ENCODE measurements at places on chromosomes 13 and 19.

- DNase-seq, result no peak
Observed at GRCh38 chr13:80469105-80469852, 128.4 kb upstream of the SPRY2 start.

DNA sequence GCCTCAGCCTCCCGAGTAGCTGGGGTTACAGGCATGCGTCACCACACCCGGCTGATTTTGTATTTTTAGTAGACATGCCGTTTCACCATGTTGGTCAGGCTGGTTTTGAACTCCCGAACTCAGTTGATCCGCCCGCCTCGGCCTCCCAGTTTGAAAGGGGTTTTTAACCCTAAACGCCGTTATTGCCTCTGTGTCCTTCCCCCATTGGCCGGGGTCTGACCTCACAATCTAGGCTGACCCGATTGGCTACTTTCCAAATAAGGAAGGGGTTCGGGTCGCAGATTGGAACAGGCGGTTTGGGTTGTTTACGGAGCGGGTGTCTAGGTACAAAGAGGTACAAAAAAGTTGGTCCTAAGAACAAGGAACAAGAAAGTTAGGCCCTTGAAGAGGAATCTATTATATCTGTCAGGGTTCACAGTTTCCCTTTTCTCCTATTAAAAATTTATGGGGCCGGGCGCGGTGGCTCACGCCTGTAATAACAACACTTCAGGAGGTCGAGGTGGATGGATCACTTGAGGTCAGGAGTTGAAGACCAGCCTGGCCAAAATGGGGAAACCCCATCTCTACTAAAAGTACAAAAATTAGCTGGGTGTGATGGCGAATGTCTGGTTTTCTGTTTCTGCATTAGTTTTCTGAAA is 1.0 kb downstream of the ZNF253 start:
- DNase-seq, result no peak

GRCh38 chr19:18510216-18510615 is 11.7 kb downstream of the ELL start:
- DNase-seq, result no peak

DNA sequence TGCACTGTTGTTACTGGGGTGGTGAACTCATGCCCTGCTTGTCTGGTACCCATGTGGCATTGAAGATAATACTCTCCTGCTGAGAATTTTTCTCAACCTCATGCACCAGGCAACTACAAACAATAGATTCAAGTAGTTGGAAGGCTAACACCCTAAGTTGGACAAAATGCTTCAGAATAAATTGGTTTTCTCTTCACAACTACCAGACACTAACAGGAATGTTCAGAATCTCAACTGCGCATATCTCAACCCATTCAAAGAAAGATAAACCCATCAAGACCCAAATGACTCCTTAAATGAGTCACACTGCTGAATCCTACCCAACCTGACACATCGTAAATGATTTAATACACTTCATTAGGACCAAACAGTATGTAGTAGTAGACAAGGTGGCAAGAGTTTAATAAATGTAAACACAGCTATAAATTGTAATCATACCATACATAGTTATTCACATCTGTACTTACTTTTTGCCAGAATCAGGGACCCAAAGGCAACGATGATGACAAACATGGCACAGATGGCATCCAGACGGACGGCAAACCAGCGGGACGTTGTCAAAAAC is 227.4 kb downstream of the ABCC4 start:
- DNase-seq, result no peak

GRCh38 chr13:93653776-93654175 is 427.2 kb downstream of the GPC6 start:
- DNase-seq, result no peak

DNA sequence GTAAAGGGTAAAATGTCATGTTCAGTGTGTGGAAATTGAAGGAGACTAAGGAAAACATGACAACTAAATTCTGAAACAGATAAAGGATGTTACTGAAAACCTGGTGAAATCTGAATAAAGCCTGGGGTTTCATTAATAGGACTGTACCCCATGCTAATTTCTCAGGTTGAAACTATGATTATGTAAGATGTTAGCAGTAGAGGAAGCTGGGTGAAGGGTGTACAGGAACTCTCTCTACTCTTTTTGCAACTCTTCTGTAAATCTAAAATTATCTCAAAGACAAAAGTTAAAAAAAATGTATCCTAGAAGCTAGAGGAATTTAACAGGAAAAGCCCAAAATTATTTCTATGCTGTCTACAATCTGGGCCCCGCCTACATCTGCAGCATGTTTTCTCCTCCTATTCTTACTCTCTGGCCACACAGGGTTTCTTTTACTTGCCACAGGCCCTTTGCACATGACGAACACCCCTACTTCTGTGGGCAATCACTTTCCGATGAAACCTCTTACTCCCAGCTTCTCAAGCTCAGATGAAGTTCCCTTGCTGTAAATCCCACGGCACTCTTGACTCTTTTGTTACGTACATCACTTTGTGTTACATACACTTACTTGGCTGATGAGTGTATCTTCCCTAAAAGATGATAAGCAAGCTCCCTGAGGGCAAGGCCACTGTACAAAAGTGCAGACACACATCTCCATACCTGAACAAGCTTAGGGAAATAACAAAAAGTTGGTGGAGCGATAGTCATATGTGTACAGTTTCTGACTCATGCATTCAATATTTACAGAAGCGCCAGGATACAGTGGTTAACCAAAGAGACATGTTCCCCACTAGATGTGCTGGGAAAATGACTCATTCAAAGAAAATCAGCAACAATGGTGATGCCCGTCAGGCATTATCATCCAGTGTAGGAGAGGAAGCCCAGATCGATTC is 32.6 kb downstream of the RUBCNL start:
- DNase-seq, result no peak

- no peak for DNase-seq
Observed at GRCh38 chr13:103066079-103066780, at the start of gene SLC10A2. Gene SLC10A2 (minus strand): TSS chr13:103066417. CDS start chr13:103066249, 168 bp downstream.

DNA sequence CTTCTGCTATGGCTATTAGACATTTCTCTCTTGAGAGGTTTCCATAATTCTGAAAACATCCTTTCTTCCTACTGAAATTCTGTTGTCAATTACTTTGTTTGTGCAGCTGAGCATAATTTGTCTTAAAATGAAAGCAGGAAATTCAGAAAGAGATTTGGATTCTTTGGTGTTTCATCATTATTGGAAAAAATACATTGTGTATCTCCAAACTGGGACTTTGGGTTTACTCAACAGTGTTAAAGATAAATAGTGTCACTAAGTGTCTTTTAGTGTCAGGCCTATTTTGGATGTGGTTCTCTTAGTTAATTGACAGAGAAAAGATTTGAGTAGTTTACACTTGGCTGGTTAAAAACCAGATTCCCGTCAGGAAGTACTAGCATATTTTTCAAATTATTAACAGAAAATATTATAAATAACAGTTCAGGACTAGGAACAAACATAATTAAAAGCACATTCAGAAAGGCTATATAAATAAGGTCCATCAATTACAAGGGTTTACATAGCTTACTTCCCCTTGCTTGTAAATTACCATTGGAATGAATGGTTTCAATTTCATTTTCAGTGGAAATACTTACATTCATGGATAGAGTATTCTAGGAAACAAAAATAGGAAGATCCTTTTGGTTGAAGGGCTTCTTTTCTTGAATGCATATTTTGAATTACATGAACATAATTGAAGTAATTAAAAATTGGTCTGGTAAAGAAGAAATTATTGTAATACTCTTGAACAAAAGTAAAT is 483.1 kb downstream of the GPC6 start:
- DNase-seq, result no peak

Data from activated CD8-positive, alpha-beta memory T cell treated with anti-CD3 and anti-CD28 coated beads for 4 hours (primary cell).